T-helper 1 cell (primary cell): ENCODE measurements at places on chromosomes 6 and 20.

- no peak for DNase-seq
Observed at GRCh38 chr20:41776421-41776820, 158.2 kb upstream of the CHD6 start.

DNA sequence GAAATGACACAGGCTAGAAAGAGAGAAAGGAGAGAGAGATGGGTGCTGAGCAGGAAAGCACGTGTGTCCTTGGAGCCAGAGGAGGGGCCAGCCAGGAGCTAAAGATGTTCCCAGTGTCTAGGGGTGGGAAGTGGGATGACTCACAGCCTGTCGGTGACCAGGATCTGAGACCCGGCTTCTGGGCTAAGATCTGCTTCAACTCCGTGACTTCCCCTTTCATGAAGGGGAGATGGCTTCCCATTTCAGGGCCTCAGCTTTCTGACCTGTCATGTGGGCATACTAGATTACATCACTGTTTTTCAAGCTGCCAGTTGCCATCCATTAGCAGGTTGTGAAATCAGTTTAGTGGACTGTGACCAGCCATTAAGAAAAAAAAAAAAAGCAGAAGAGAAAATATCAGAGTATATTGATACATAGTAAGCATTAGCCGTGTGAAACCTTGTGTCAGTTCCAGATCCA is 5.4 kb downstream of the TGM3 start:
- DNase-seq = no peak

DNA sequence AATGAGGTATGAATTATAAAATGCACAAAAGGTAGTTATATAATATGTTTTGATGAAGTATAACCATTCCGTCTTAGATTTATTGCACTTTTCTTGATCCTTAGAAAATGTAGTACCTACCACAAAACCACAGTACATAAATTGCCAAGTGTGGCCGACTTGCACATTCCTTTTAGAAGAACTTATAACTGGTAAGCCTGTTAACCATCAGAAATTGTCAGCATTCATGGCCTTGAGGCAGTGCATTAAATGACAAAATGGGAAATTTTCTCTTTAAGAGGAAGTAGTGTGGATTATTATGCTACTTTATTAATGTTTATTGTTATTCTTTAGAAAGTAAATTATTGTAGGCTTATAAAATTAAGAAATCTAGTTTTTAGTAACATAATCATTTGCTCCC is 29.6 kb downstream of the TAB2 start:
- no peak for DNase-seq

DNA sequence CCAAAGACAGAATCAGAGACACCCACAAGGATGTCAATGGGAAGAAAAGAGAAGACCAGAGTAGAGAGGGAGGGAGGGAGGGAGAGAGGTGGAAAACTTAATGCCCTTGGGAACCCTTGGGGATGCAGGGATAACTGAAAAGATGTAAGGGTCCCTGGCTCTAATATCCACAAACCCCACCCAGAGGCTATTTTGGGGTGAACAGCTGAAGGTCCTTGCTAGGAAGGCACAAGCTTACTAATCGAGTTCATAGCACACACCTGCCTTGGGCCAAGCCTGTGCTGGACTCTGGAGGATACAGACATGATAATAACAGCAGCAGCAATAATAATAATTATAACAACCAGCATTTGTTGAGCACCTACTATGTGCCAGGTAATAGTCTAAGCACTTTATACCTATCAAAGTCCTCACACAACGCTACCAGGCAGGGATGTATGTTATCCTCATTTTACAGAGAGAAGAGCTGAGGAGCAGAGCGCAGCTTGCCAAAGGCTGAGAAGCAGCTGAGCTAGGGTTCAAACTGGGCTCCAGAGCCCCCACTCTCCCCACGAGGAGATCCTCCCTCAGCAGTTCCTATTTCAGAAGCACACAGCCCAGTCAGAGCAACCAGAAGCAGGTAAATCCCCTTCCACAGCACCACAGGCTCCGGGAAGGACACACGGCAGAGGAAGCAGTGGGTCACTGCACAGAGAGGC is 174.2 kb downstream of the ANKRD60 start:
- DNase-seq = no peak

DNA sequence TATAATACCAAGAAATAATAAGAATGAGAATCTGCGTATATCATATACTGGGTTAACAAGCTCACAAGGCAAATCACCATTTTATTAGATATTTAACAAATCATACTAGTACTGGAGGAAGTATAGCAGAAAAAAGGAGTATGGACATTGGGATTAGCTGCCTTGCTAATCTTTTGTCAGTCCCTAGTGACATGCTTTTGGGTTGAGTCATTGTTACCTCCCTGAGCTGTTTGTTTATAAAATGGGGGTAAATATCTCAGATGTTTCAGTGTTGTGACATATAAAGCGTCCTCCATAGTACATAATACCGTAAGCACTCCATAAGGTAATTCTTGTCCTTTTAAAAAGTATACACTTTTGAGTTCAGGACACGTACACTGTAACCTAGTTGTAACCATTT is 107.0 kb downstream of the ESR1 start:
- DNase-seq = no peak

GRCh38 chr6:23735151-23735550 is 390.9 kb upstream of the NRSN1 start:
- no peak for DNase-seq

GRCh38 chr6:28212510-28213212 is 12.4 kb upstream of the ZSCAN9 start:
- DNase-seq = no peak

DNA sequence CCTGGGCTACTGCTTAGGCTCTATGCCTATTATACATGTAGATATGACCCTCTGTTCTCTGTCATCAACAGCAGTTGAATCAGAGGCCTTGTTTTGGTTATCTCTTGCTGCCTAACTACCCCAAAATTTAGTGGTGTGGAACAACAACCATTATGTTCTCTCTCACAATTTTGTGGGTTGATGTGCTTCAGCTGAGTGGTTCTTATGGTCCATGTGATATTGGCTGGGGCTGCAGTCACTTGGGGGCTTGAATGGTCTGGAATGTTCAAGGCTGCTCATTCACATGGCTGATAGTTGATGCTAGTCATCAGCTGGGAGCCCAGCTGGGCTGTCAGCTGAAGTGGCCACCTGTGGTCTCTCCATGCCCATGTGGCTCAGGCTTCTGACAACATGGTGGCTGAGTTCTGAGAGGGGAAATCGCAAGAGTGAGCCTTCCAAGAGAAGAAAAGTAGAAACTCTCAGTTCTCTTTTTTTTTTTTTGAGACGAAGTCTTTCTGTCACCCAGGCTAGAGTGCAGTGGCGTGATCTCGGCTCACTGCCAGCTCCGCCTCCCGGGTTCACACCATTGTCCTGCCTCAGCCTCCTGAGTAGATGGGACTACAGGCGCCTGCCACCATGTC is 47.8 kb downstream of the SHLD1 start:
- DNase-seq = no peak

- no peak for DNase-seq
Observed at GRCh38 chr6:156832231-156832647, 55.1 kb downstream of the ARID1B start.

DNA sequence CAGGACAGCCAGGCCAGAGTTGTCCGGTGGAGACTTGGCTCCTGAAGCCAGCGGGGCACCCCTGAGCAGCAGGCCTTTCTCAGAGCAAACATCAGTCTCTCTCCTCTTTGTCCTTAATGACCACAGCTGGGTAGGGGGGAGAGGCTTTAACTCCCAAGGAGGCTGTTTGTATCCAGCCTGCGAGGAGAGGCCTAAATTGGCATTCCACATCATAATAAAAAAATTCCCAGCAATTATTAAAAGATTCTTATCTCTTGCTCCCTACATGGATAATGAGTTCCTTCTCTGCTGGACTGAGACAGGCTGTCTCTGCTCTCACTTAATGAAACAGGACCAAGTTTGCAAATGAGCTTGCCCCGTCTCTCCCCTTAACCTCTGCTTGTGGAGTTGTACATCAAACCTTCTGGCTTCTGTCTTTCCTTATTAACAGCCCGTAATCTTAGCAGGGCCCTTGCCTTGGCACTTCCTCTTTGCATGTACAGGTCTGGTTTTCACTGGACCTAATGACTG is 838.2 kb downstream of the MAFB start:
- DNase-seq = no peak

- no peak for DNase-seq
Observed at GRCh38 chr6:80325742-80326141, 219.3 kb downstream of the BCKDHB start.

DNA sequence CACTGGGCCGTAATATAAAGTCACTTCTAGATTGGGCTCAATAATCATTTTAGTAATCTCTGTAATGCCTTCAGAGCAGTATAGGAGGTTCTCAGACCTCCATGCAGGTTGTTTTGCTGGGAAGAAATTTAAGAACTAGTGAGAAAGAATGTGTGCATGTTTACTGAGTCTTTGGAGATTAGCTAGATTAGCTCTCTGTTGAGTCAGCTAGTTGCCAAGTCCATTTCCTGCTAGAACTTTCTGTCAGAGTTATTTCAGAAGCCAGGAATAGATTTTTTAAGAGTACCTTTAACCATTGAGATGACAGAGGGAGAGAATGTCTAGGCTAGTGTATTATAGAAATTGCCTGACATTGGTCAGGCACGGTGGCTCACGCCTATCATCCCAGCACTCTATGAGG is 33.3 kb downstream of the ORC3 start:
- DNase-seq = no peak
